ENCODE measurements at places on chromosomes 2 and 18.

- peak; percentile 86 for DNase-seq
Measured at GRCh38 chr2:144950899-144951560, 431.1 kb upstream of the ZEB2 start.

DNA sequence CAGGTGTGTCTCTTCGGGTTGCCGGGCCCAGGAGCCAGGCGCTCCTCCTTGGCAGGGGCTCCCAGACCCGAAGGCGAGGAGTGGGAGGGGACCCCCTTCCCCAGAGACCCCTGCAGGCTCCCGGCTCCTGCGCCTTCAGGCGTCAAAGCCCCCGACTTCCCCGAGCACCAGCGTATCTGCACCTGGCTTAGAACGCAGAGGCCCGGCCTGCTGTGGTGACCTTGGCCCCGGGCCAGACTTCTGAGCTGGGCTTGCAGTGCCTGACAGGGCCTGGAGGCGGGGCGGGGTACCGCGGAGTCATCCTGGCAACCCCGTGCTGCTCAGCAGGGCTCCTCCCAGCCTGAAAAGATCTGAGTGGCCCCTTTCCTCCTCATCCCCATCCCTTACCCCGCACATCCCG lies 27.0 kb downstream of the SKA1 start:
- DNase-seq, result no peak

- DNase-seq, result peak; percentile 31
Measured at GRCh38 chr2:148660999-148661398, 16.4 kb downstream of the EPC2 start.

GRCh38 chr2:42906557-42907411 lies 114.4 kb upstream of the HAAO start:
- no peak for DNase-seq

- DNase-seq, result no peak
Measured at GRCh38 chr18:54607213-54608027, 16.4 kb downstream of the DYNAP start.

- no peak for DNase-seq
Measured at GRCh38 chr2:27712522-27712921, 48.8 kb downstream of the SLC4A1AP start.

DNA sequence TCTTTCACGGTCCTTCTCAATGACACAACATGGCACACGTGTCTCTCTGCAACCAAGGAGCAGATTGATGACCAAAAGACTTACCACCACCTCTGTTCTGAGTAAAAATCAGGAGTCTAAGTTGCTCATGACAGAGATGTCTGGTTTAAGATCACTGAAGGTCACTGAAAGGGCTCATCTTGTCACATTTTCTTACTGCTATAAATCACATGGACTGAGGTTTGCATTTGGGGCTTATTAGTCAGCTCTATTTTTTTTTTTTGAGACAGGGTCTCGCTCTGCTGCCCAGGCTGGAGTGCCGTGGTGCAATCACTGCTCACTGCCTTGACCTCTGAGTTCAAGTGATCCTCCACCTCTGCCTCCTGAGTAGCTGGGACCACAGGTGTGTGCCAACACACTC lies 19.4 kb downstream of the CFLAR start:
- DNase-seq, result no peak

DNA sequence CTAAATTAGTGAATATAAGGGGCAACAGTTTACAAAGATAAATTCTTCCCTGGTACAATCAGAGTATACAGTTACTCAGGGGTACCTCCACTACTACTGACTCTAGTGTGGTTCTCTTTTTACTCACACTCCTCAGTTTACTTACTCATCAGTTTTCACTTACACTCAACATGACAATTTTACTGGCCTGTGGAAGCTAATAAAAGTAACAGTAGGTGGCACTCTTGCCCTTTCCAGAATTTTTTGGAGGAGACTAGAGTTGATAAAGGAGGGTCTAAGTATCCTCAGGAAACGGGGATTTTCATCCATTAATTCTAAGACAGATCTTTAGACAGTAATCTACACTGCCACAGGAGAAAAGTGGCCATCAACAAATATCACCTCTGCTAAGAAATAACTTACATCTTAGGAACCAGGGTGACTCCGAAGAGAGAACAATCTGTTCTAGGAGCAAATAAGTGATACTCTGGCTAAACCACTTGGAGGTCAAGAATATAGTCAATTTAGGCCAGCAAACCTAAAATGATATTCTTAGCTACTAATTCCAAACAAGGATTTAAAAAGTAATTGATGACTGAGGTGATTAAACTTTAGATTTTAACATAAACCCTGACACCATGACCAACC lies 61.3 kb downstream of the ATL2 start:
- peak; percentile 30 for DNase-seq

- no peak for DNase-seq
Measured at GRCh38 chr18:2961821-2962220, 51.1 kb downstream of the LPIN2 start.

DNA sequence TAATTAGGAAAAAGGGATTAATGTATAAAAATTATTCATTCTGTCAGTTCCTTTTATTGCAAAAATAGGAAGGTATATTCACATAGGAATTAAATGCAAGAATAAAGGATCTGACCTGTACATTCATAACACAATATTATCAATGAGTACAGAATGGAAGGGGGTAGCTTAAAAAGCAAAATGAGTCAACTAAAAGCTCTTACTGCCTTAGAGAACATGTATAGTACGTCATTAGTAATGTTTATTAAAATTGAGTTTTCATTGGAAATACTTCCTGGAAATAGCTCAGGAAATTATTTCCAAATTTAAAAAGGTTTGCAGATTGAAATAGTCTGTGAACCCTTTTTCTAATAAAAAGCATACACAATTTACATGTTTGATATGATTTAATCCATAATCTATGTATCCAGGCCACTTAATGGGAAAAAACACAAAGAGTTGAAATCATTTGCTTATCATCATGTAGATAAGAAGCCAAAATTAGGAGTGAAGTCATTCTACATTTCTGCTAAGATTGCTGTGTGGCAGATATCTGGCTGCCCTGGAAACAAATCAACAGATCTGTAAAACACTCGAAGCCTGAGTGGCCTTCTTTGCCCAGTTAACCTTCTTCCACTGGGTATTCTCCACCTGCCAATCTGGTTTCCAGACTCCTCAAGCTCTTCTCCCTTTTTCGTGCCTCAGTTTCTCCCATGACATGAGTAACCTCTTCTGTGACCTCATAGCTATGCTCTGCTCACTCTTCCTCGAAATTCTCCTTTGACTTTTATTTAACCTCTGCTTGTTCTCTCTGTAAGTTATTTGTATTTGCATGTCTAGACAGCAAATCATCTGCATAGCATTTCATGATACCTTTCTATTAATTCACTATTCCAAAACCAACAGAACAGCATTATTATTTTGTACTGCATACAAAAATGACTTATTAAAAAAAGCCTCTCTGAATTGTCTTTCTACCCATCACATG lies 181.2 kb upstream of the REV1 start:
- no peak for DNase-seq

DNA sequence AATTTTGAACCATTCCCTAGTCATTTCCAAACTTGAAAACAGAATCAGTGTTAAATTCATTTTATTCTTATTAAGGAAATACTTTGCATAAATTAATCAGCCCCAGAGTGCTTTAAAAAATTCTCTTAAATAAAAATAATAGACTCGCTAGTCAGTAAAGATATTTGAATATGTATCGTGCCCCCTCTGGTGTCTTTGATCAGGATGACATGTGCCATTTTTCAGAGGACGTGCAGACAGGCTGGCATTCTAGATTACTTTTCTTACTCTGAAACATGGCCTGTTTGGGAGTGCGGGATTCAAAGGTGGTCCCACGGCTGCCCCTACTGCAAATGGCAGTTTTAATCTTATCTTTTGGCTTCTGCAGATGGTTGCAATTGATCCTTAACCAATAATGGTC lies 5.5 kb upstream of the MROH2A start:
- no peak for DNase-seq

DNA sequence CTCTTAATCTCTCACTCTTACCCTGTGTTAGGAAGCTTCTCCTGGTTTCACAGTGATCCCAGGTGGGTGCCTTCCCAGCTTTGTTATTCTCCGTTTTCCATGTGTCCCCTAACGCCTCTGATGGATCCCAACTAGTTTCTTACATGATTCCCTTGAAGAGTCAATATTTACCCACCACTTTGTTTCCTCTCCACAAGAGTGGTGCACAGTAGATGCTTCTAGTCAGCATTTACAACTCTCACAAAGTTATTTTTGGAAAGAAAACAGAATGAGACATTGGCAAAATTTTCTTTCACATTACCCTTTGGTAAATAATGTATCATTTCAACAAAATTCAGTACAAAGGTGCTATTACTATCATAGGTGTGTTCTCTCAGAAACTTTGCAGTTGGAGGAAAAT lies 1611.1 kb upstream of the ZEB2 start:
- no peak for DNase-seq

- DNase-seq, result no peak
Measured at GRCh38 chr2:108633409-108633808, 85.9 kb upstream of the RANBP2 start.

DNA sequence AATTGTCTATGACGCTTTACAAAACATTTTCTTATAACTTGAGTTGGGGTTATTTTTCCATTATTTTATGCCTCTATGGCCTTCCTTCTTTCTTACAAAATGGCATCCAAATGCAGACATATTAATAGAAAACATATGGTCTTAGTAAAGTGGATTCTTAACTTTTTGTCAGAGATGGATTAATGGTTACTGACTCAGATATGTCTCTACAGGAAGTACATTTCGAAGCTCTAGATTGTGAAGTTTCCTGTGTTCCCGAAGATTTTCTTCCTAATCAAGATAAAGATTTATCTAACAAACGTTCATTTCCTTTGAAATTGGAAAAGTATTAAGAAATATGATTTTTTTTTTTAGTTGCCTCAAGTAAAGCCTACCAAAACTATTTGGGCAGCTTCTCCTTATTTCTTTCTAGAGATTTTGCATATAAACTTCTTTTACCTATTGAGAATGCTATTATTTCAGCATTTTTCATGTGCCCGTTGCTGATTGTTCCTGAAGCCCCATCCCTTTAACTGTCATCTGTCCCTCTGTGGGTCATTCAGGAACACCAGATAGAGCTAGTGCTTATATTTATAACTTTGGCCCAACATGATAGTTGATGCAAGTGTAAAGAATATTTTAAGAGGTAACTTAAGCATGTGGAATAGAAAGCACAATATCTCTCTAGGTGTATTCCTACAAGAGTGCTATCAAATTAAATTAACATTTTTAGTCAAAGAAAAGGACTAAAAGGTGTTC lies 498.0 kb downstream of the CCDC85A start:
- DNase-seq, result peak; percentile 55

DNA sequence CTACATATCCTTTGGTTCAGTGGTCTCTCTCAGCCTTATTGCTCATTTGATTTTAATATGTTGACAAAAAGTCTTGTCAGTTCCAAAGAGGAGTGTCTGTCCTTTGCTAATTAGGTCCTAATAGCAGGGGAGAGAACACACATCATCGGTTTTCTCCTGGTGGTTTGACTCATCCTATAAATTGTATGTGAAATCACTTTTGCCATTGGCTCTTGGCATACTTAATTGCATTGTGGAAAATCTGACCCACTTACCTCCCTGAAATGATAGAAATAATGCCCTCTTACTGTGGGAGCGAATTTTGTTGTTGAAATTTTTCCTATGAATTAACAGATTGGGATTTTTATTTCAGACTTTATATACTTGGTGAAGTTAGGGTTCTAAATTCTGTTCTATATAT lies 58.3 kb downstream of the MTCL1 start:
- DNase-seq, result no peak

GRCh38 chr2:121132762-121133107 lies 152.3 kb downstream of the TFCP2L1 start:
- DNase-seq, result no peak

GRCh38 chr2:77862120-77862519 lies 339.9 kb upstream of the LRRTM4 start:
- no peak for DNase-seq

DNA sequence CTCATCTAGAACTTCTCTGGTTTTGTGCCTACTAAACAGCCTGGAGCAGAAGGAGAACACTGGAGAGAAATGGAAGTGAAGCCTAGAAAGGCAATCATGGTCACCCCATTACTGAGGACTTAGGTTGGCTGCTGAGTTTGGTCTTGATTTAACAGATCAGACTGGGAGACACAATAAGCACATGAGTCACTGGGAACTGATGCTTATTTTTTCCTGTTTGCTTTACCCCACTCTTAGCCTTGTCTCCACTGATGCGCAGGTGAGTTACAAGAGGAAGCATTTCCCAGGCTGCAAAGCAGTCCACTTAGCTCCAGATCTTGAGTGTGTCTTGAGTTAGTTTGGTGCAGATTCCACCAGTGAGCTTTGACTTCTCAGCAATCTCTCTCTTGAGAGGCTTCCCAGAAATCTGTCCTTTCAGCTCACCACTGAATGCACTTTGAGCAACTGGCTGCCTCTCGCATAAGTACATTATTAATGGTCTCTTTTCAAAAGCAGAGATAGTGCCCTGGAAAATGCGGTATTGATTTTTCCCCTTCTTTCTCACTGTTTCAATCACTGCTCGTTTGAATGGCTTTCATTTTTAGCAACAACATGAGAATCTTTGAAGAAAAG lies 390.2 kb upstream of the SETBP1 start:
- DNase-seq, result no peak

DNA sequence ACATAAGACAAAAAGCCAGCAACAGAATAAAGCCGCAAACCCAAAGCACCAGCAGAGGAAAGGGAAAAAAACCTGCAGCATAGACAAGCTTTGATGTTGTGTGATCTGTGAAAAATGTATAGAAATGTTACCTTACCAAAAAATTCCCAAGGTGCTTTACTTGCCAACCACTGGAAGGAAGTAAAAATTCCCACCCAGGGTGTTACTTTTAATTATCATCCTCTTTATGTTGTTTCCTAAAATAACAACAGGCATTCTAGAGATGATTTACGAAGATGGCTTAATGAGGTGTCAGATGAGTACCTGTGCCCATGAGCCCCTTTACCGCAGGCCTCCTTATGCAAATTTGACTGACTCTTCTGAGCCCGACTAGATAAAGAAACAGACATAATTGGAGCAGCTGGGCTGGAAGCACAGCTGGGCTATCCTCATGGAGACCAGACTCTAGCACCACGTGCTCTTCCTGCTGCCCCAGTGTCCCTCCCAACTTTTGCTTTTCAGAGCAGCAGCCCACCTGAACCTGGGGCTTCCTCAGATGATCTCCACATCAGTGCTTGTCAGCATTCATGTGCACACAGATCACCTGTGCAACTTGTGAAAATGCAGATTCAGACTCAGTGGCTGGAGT lies 41.5 kb downstream of the SRSF7 start:
- no peak for DNase-seq

GRCh38 chr2:158101384-158101926 lies at the start of gene UPP2:
TSS of gene UPP2 (plus strand) at chr2:158101876. CDS start at chr2:158102064, 188 bp downstream.
- no peak for DNase-seq

DNA sequence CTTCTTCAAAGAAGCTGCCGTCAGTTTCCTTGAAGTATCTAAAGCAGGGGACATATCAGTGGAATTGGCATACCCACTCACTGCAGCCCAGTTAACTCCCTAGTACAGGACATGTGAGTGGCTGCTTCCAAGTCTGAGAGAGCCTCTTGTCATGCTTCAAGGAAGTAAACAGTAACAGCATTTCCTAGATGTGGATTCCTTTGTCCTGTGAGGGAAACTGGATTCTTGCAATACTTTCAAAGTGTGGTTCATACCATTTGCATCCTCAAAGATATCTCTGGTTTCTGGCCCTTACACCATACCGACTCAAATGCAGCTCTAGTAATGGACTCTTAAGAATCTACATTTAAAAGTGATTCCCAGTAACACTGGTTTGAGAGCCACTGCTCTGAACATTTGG lies 87.2 kb downstream of the ESCO1 start:
- DNase-seq, result no peak

- no peak for DNase-seq
Measured at GRCh38 chr2:86410581-86410980, 30.6 kb upstream of the KDM3A start.

GRCh38 chr2:235611756-235612155 lies 117.9 kb downstream of the AGAP1 start:
- no peak for DNase-seq
